ENCODE measurements at places on chromosomes 4 and X.

DNA sequence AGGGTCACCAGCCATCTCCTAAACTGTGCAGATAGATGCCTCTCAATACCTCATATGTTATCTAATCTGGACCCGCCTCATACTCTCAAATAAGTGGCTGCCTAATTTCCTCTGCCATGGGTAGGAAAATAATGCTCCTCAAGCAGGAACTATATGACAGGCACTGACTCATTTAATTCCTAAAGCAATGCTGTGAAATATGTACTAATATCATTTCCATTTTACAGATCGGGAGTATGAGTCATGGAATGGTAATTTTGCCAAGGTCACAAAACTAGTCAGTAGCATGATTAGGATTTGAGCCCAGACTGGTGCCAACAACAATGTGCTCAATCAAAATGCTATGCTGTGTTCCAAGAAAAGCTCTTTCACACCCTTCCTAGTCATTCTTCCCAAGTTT is 3.0 kb upstream of the NXT2 start:
- DNase-seq: no peak

GRCh38 chr4:74654230-74654681 is 140.1 kb downstream of the BTC start:
- no peak for DNase-seq

DNA sequence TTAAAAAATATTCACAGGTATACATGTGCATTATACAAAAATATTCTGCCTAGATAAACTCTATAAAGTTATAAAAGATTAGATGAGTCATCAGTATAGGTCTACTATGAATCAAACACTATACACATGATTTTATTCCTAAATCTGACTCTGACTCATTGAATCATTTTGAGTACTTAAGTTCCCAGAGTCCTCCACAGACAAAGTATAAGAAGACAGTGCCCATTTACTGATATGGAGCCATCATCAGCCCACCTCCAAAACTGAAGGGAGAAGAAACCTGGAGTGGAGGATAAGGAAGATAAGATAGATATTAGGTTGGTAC is 28.7 kb upstream of the ANTXR2 start:
- no peak for DNase-seq

DNA sequence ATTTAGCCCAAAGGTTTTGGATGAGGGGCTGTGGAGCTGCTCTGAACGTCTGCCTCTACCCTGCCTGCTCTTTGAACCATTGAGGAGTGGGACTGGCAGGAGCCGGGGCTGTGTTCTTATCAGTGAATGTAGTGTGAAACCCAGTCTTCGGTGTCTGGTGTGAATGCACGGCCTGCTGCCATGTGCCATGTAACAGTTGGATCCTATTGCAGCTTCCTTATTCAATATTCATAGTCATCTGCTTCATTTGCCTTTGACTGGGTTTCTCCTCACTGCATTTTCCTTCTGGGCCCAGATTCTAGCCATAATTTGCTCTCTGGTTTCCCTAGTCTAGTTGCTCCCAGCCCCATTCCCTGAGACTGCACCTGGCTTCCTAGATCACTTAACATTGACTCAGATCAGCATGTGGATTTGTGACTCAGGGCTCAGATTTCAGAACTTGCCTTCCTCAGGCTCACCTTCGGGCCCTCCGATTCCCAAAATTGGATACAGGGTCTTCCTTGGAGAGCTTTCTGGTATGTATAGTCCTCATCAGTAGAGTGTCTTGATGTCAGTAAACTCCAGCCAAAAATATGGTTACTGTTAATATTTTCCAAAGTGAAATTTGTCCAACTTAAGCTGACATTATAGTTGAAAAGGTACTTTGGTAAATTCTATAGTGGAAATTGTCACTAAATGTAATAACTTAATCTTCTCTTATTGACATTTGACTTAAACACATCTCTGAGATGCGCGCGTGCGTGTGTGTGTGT is 94.0 kb upstream of the DDIT4L start:
- DNase-seq: no peak

DNA sequence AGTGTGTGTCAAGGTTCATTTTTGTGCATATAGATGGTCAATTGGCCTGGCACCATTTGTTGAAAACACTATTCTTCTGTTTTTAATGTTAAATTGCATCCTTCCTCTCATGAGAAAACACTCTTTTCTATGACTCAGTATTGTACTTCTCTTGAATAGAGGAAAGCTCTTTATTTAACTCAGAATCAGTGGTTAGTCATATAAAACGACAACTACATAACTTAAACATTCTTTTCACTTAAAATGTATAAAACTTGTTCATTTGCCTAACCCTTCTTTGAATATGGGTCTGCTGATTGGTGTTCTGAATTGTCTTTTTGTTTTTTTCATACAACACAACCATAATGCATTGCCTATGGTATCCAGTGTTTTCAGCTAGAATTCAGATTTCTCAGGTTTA is 17.2 kb upstream of the MRPL1 start:
- DNase-seq: no peak

GRCh38 chr4:149885896-149886295 is 70.3 kb upstream of the IQCM start:
- DNase-seq: no peak

Data from left colon (tissue), 2 donors.